ENCODE measurements at places on chromosomes 11 and 22.

GRCh38 chr11:94786264-94787126, 18.3 kb downstream of the AMOTL1 start:
- no peak for DNase-seq

GRCh38 chr11:116376054-116376453, 396.7 kb downstream of the BUD13 start:
- no peak for DNase-seq

DNA sequence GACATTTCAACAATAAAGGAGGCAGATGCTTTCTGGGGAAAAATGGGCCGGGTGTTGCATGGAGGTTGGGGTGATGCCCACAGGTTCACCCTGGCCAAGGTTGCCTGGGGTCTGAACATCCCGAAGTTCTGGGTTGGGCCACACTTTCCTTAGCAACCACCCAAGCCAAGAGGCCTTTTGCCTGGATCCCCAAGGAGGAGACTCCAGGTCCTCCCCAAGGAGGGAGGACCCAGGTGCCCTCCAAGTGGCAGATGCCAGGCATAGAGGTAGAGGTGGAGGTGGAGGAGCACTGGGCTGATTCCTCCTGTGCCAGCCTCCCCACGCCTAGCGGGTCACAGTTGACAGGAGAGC, 1.2 kb downstream of the CYB5R3 start:
- DNase-seq: no peak

GRCh38 chr11:119365071-119365591, 16.4 kb downstream of the USP2 start:
- no peak for DNase-seq

- no peak for DNase-seq
These were observed 50.1 kb upstream of the WNT11 start for GRCh38 chr11:76256448-76256847.

DNA sequence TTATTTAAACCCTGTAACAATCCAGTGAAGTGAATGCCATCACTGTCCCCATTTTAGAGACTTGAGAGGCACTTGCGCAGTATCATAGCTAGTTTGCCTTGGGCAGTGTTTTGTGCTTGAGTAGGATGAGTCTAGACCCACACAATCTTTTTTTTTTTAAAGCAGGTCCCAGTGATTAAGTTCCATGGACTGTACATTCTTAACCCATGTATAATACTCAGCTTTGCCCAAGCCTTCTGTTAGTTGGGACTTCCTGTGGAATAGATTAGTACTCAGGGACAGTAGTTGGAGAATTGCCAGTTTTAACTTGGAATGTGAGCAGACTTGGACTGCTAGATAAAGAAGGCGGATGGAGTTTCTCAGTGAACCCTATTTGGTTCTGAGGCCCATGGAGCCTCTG, 108.6 kb upstream of the RASSF10 start:
- DNase-seq: no peak

- DNase-seq: no peak
These were observed 8.2 kb upstream of the HBE1 start for GRCh38 chr11:5277807-5278382.

DNA sequence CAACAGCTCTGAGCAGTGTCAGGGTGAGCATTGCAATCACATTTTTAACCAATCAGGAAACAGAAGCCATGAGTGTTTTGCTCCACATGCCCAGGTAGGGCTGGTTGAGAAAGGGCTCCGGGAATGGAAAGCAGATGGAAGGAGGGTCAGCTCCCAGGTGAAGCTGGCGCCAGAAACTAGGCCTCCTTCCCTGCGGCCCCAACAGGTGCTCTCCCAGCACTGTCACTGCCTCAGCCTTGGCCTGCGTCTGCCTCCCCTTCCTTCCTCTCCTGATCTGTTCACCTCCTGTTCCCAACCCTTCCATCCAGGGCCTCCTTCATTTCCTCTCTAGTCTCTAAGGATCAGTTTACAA, 4.6 kb upstream of the VSIG10L2 start:
- no peak for DNase-seq

GRCh38 chr11:61775606-61776554, 16.5 kb downstream of the TMEM258 start:
- no peak for DNase-seq

- no peak for DNase-seq
These were observed 821.1 kb upstream of the ARHGAP42 start for GRCh38 chr11:99865951-99866350.

GRCh38 chr11:120750647-120751549, 239.3 kb downstream of the GRIK4 start:
- DNase-seq: no peak

- DNase-seq: no peak
These were observed 28.7 kb downstream of the ZNRF3 start for GRCh38 chr22:28911777-28912669.

DNA sequence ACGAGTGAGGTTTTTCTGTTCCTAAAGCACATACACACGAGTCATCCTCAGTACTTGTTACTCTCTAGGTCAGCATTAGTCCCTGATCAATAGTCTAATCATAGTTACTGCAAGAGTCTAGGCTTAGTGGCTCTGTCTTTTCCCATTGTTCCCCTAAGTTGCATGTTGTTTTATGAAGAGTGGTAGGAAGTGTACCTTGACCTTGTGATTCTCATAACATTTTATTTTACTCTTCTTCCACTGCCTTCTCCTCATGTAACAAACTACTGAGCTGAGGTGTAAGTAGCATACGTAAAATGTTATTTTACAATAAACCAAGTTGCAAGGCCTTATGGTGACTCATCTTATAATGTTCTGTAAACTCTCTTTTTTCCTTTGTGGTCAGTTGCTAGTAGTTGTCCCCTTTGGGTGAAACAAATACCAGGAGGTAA, 15.0 kb downstream of the METTL15 start:
- DNase-seq: no peak

GRCh38 chr11:123474994-123475393, 44.9 kb downstream of the GRAMD1B start:
- DNase-seq: no peak

- no peak for DNase-seq
These were observed 25.6 kb upstream of the TTLL12 start for GRCh38 chr22:43212434-43212952.

- DNase-seq: no peak
These were observed at the start of gene P2RX6 for GRCh38 chr22:21014726-21015465. Gene P2RX6, plus strand, starts transcription at chr22:21015165. Its CDS starts 10 bp downstream, at chr22:21015175.

- no peak for DNase-seq
These were observed 139.5 kb upstream of the GUCY1A2 start for GRCh38 chr11:107157809-107158187.

- DNase-seq: no peak
These were observed 722 bp downstream of the IFITM10 start for GRCh38 chr11:1749395-1750351.

- DNase-seq: no peak
These were observed 16.5 kb downstream of the GLB1L3 start for GRCh38 chr11:134292661-134293060.

DNA sequence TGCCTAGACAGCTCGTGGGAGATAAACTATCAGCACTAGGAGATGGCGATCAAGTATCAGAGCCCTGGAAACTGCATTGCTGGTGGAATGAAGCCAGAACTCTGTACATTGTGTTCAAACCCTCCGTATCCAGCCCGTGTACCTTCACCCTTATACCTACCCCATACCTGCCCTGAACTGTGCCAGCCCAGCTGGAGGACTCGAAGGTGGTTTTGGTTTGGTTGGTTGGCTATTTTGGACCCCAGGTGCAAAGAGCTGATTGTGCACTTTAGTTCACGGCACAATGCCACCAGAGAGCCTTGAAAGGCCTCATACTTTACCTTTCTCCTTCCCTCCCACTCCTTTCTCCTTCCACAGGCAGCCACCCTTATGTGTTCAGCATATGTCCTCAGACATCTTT, 16.0 kb downstream of the FAM83F start:
- DNase-seq: no peak

- DNase-seq: no peak
These were observed 20.8 kb downstream of the CCDC90B start for GRCh38 chr11:83265331-83265730.

- DNase-seq: no peak
These were observed 87.7 kb upstream of the SLC25A18 start for GRCh38 chr22:17475318-17476230.

GRCh38 chr11:27635567-27636037, 64.7 kb downstream of the BDNF start:
- no peak for DNase-seq

DNA sequence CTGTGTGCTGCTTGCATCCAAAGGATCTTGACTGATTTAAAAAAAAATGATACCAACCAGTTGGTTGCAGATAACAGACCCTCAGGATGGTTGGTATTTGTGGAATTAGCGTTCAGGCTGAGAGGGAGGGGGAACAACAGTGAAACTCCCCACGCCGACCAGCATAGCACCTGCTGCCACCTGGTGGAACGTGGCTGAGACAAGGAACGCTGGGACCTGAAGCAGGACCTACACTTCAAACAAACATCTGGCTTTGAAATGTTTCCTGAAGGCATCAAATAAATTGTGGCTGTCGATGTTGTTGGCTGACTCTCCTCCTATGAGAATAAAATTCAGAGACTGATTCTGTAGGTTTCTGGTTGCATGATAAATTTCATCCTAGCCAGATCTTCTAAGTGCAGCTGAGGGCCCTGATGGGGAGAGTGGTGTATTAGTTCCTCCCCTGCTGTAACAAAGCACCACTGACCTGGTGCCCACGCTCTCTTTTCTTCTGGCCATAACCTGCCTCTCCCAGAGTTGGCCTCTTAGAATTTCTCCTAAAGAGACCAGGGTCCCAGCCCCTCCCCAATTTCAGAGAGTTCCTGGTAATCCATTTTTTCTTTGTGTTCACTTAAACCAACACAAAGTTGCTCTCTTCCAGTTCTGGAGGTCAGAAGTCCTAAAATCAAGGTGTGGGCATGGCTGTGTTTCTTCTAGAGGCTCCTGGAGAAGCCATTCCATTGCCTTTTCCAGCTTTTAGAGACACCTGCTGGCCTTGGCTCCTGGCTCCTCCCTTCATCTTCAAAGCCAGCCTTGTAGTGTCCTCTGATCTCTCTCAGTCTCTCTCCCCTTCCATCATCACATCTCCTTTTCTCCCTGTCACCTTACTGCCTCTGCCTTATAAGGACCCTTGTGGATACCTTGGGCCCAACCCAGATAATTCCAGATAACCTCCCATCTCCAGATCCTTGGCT, 17.3 kb downstream of the APOL2 start:
- DNase-seq: peak; percentile 30

DNA sequence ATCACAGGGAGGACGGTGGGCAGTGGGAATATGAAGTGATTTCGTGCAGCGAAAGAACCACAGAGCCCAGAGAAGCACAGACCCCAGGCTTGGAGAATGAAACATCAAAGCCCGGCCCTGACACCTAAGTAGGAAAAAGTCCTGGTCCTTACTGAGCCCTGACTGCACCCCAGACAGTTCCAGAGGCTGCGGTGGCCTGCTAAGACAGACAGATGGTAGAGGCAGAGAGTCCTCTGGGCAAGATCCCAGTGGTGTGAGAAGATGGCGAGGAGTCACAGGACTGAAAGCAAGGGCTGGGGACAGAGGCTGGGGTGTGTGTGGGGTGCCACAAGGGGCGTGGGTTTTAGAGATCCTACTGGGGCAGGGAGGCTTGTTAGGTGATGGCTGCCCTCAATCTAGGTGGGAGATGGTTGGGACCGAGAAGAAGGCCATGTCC, 3.7 kb downstream of the CBX6 start:
- DNase-seq: no peak

- no peak for DNase-seq
These were observed 6.6 kb downstream of the PRODH start for GRCh38 chr22:18929459-18929858.

GRCh38 chr11:23885801-23886200, 611.1 kb upstream of the LUZP2 start:
- DNase-seq: no peak

DNA sequence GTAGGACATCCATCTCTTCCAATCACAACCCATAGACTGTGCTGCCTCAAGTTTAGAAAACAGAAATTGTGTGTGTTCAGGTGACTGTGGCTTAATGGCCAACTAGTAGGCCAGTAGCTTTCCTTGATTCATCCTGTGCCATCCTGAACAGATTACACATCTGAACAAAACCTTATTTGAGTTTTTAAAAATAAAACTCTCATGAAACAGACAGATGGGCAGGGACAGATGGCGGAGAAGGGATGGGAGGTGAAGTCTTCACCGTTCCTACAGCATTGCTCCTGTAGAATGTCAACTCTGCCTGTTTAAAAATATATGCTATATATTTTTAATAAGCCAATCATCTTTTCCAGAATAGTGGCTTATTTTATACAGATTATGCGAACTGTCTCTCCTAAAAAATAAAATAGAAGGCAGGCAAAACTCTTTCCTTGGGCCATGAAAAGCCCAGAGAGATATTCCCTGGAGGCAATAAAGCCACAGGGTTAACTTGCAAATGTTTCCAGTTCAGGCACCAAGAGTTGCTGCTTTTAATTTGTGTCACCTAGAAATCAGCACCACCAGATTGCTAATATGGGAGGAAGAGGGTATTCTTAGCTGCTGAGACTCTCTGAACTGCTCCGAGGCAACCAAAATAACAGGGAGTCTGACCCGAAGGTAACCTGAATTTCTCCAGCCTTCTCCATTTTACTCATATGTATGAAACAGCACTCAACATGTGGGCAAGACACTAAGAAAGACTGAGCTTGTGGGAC, 861.2 kb downstream of the OPCML start:
- no peak for DNase-seq

GRCh38 chr11:10401696-10402392, 53.2 kb upstream of the AMPD3 start:
- DNase-seq: no peak

- DNase-seq: no peak
These were observed 73.5 kb downstream of the BRD1 start for GRCh38 chr22:49753961-49754695.

- no peak for DNase-seq
These were observed 4.3 kb upstream of the OSBPL5 start for GRCh38 chr11:3169255-3170043.

- no peak for DNase-seq
These were observed 22.1 kb downstream of the FLI1 start for GRCh38 chr11:128715691-128716561.

- no peak for DNase-seq
These were observed 236.9 kb downstream of the CADM1 start for GRCh38 chr11:115267238-115267781.

DNA sequence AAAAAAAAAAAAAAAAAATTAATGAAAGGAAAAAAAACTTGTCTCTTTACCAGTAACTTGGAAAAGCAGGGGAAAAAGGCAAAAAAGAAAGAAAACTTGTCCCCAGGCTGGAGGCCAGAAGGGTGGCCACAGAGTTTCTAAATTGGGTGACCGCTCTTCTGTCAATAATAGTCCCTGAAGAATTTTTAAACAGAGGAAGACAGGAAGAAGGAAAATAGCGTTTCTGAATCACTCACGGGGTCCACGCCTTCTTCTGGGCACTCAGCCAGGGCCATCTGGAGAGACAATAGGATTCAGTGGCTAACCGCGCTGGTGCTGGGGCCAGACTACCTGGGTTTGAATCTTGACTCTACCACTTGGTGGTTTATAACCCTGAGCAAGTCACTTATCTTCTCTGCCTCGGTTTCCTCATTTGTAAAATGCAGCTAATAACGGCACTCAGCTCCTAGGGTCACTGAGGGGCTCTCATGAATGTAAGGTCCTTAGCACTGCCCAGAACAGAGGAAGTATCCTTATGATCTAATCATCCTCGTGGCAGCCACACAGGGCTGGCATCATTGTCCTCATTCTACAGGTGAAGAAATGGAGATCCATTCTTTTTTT, 7.0 kb downstream of the C11orf86 start:
- DNase-seq: no peak

All from activated T-helper 1 cell treated with Interleukin-2 at 50 U/mL for 16 hours (primary cell).